ENCODE measurements at places on chromosomes 1 and 21.

GRCh38 chr1:1908506-1908791, 6.6 kb upstream of the CALML6 start:
- DNase-seq, result no peak

DNA sequence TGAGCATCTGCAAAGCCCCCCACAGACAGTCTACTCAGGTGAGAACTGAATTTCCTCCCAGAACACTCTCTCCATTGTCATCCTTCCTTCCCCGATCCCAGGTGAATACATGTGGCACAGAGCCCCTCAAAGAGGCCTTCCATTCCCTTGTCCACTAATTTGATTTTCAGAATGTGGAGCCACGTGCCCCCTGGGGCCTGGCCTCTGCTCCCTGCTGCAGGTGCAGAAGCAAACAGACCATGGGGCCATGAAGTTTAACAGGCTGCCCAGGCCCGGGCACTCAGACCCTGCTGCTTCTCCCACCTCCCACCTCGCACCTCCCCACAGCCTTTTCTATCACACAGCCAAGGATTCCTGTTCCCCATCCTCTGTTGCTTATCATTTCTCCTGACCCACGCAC, 243.8 kb upstream of the RAB4A start:
- no peak for DNase-seq

DNA sequence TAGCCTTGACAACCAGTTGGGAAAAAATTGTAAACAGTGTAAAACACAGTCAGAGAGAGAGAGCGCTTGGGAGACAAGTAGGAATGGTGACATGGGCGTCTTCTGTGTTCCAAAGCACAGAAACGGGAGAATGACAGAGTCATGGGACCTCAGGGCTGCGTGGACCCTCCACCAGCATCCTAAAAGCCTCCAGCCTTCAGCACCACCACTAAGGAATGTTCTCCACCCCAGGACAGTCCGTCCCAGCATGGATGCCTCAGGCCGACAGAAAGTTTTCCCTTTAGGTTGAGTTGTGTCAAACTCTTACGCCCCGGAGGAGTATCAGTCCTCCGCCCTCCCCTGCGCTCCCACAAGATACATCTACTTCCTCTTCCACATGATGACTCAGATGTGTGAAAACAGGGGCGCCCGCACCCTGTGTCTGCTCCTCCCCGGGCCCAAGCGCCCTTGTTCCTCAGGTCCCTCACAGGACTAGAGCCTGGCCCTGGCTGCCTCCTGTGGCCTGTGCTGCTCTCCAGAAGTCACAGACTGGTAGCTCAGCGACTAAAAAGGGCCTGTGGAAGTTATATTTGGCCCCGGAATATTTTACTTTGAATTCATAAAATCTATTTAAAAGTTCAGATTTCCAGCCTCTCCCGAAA, 63.9 kb upstream of the EFHD2 start:
- DNase-seq, result peak; percentile 84

GRCh38 chr21:36504067-36505058, 24.4 kb upstream of the CLDN14 start:
- peak; percentile 34 for DNase-seq

DNA sequence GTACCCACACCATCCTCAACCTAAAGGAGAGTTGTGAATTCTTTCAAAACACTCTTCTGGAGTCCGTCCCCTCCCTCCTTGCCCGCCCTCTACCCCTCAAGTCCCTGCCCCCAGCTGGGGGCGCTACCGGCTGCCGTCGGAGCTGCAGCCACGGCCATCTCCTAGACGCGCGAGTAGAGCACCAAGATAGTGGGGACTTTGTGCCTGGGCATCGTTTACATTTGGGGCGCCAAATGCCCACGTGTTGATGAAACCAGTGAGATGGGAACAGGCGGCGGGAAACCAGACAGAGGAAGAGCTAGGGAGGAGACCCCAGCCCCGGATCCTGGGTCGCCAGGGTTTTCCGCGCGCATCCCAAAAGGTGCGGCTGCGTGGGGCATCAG, 638 bp upstream of the OLIG2 start:
- no peak for DNase-seq

GRCh38 chr1:231625975-231626534, 535 bp upstream of the DISC1 start:
- no peak for DNase-seq

DNA sequence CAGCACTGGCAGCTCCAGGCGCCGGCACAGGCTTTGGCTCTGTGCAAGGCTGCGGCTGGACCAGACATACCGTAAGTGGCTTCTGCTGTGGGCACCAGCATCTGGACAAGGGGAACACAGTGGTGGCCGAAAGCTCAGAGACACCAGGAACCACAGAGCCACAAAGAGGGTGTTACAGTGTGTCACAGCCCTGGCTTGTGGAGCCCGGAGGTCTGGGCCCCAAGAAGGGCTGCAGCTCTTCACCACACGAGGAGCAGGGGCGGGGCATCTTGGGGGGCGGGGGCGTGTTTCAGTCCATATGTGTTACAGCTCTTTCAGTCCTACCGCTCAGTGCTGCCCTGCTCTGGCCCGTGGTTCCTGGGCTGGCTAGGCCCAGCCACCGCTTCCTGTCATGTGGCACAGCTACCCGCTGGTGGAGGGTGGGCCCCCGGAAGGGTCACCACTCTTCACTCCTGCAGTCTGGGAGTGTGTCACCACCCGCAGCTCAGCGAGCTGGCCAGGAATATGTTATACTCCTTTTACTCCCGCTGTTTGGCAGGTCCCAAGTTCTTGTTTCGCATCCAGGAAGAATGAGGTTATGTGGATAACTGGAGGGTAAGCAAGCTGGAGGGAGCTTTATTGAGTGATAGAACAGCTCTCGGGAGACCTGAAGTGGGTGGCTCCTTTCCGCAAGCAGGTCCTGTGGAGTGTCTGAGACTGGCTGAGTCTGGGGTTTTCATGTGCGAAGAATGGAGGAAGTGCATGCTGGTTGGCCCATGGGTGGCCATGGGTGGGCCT, 3.3 kb upstream of the LSM10 start:
- peak; percentile 52 for DNase-seq

- DNase-seq, result no peak
These were observed 148.2 kb upstream of the COL11A1 start for GRCh38 chr1:103256490-103256889.

GRCh38 chr1:151540982-151541377, 871 bp downstream of the TUFT1 start:
- no peak for DNase-seq

DNA sequence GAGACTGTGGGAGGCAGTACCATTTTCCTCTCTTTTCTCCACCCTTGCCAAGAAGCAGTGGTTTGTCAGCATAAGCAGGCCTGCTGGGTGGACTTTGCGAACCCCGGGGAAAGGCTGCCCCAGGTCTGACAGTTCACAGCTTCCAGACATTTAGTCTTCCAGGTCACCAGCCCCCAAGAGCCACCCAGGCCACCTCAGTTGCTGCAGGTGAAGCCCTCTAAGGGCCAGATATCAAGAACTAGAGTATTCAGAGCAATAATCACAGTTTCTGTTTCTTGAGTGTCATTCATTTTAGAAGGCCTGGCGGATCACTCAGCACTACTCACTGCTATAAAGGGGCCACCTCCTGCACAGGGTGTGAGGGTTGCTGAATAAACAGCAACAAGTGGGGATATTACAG, 9.5 kb upstream of the ADORA3 start:
- no peak for DNase-seq

DNA sequence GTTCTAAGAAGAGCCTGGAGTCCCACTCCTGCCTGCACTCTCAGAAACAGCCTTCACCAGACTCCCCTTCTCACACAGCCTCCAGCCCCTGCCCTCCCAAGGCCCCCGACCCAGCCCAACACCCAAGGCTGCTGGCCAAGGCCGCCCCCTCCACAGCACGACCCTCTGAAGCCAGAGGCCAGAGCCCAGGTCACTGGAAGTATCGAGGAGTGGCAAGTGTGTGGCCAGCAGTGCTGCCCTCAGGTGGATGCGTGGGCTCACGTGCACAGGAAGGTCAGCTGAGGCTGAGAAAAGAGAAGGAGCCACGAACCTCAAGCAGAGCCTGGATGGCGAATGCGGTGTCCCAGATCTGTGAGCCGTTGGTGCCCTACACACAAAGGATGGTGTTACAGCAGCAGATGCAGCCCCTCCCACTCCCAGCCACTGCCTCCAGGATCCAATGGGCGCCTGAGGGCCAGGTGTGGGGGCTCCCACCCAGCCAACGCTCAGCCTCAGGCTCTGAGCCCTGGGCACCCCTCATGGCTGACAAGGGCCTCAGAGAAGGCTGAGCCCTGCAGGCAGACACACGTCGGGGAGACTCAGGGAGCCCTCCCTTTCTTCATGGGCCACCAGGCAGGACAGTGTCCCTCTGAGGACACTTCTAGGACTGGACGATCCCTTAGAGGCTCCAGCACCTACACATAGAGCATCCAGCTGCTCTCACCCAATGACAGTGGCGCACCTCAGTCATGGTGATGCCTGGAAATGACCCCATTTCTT, 18.0 kb downstream of the LSS start:
- no peak for DNase-seq

DNA sequence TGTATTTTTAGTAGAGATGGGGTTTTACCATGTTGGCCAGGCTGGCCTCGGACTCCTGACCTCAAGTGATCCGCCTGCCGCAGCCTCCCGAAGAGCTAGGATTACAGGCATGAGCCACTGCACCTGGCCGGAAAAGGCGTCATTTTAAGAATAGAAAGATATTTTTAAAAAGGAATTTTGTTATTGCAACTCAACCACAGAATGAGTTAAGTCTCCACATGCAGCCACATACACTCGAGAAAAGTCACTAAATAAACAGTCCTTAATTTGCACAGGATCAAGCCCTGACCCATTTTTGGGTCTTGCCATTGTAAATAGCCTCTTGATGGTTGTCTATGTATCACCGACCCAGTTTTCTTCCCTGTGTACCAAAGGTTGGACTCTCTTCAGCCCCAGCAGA, 85.5 kb downstream of the FBXO2 start:
- DNase-seq, result no peak

GRCh38 chr1:147890177-147890790, 12.3 kb upstream of the GJA8 start:
- DNase-seq, result peak; percentile 73

- DNase-seq, result no peak
These were observed 20.9 kb upstream of the LY9 start for GRCh38 chr1:160774886-160775719.

GRCh38 chr1:236760986-236761385, 34.1 kb upstream of the MTR start:
- DNase-seq, result no peak

GRCh38 chr1:89959719-89960118, 35.2 kb upstream of the ZNF326 start:
- DNase-seq, result no peak

GRCh38 chr21:32966120-32966519, 59.6 kb upstream of the OLIG2 start:
- DNase-seq, result no peak

DNA sequence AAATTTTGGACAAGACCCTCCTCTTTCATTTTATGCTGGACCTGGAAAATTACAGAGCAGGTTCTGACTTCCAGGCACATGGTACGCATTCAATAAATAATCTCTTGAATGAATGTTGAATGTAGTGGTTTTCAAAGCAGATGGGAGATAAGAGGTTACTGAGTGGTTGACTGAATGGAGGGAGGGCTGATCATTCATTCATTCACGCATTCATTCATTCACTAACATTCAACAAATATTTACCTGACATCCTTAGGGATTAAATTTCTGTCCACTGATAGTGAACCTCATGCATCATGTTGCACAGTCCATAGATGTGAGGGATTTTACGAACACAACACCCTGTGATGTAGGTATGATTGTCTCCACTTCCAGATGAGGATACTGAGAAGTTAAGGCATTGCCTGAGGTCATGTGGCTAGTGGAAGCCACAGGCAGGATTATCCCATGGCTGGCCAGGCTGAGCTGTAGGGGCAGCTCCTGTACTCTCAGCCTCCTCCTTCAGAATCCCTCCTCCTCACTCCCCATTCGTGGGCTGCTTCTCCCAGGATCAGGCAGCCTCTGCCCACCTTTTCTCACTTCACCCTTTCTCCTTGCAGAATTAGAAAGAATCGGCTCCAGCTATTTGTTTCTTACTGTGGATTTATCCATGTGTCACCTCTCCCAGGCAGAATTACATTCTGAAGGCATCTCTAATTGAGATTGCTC, 48.4 kb upstream of the ATP5PO start:
- no peak for DNase-seq

GRCh38 chr1:240772131-240772530, 160.2 kb upstream of the GREM2 start:
- no peak for DNase-seq

- DNase-seq, result peak; percentile 76
These were observed 28.8 kb upstream of the PPP2R5A start for GRCh38 chr1:212256369-212256768.

DNA sequence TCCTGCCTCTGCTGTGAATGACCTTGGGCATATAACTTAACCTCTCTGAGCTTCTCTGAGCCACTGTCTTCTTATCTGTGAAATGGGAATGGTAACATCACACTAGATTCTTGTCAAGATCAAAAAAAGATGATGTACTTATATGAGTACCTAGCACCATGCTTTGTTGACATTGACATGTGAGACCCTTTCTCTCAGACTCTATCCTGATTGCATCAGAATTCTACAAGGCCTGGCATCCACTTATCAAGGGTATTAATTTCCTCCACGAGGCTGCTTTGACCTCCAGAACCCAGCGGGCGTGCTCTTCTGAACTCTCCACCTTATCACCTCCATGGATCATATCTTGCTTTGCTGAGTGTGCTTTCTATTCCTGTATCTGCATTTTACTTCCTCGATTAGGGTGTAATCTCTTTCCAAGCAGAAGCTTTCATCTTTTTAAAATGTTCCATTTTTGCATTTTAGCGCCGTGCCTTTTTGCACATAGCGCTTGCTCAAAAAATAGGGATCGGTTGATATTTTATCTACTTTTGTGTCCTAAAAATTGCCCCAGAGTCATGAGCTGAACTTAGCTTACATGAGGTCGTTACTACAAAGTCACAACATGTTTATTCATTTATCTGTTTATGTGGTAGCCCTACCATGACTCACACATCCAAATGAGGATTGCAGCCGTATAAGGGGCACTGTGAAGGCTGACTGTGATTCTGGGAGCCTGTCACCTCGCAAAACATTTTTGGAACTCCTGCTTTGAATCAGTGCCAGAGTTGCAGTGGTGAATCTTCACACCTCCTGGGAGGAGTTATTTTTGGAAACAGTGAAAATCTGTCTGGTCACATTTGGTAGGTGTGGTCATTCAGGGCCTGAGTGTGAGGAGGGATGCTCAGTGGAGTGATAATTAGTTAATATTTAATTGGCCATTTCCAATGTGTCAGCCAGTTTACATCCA, 63.2 kb downstream of the IER5 start:
- DNase-seq, result no peak

DNA sequence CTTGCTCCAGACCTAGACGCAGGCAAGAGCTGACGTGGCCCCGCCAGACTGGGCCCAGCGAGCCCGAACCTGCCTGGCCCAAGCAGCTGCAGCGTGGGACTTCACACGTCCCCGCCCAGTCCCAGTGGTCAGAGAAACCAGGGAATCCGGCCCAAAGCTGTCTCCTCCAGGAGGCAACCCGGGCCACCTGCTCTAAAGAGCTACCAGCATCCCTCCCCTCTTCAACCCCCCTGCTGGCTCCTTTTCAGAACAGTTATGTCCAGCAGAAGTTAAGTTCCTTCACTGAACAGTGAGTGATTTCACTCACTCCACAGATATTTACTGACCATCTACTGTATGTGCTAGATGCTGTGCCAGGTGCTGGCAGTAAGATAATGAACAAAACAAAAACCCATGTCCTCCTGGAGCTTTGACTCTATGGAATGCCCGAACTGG, 2.1 kb upstream of the EFNA1 start:
- DNase-seq, result no peak

- DNase-seq, result no peak
These were observed 825 bp downstream of the TMEM39B start for GRCh38 chr1:32073299-32074229.

GRCh38 chr1:44353604-44354003, 1.5 kb downstream of the ERI3 start:
- no peak for DNase-seq

- DNase-seq, result no peak
These were observed 2.0 kb upstream of the FAM131C start for GRCh38 chr1:16075337-16076030.

Data from activated CD4-positive, alpha-beta memory T cell treated with anti-CD3 and anti-CD28 coated beads, Interleukin-2, amount 10 ng/mL, durations not matched to agents 7 days and 5 days (primary cell).